ENCODE measurements at places on chromosomes 2 and 18. TPM values are rescaled to one million over a fixed set of nuclear protein-coding genes. Genes with fewer than 3 reads are reported as not detected.

The AOX1 gene
- 4.6 TPM for polyA plus RNA-seq

DNA sequence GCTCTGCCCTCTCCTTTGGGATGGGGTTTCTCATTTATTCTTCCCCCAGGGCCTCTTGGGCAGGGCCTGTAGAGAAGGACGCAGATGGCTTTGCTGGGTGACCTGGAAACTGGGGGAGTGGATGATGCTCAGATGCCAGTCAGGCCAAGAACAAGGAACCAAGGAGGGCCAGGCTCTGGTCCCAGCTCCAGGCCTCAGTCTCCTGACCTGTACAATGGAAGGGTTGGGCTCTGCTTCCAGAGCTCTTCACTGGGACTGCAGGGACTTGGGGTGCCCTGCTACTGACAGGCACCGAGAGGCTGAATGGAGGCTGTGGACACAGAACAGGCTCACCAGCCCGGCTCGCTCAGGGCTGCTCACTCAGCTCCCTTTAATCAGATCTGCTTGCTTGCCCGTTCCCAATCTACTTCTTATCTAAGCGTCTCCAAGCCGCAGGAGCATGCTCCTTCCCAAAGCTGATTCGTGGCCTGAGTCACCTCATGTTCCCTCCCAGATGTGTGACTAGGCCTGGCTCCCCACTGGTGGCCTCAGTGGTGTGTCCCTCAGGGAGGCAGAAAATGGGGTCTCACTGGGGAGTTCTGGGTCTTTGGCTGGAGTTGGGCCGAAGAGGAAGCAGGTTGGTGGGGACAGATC, 82.6 kb upstream of the ODC1 start:
- H3K27me3 ChIP-seq, result no peaks in the 10 kb centered on the region
- H3K4me3 ChIP-seq, result no peak overlapping the region
- no peaks in the 10 kb centered on the region for H3K4me1 ChIP-seq
- peak; percentile 10 for DNase-seq
- H3K36me3 ChIP-seq, result no peaks in the 10 kb centered on the region

The CEP76 gene
- 6.4 TPM for polyA plus RNA-seq

DNA sequence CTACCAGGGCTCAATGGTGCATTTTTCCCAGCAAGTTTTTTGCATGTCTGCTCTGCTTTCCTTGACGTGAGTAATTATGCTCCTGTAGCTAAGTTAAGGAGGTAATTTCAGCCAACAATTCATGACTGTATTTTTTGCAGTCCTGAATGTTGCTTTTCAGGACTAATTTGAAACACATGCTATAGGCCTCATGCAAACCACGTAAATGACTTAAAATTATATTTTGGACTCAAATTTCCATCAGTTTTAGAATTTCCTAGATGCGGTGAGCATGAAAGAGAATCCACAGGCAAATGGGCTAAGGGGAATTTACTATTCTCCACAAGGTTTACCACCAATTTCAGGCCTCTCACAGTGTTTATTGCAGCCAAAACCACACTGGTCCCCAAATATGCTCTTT, 589.9 kb upstream of the LRRTM1 start:
- no peak overlapping the region for H3K4me3 ChIP-seq
- no peaks in the 10 kb centered on the region for H3K36me3 ChIP-seq
- no peaks in the 10 kb centered on the region for H3K4me1 ChIP-seq
- H3K27me3 ChIP-seq, result no peaks in the 10 kb centered on the region

- peaks cover 3% of the 10 kb centered on the region for H3K4me1 ChIP-seq
- H3K36me3 ChIP-seq, result no peaks in the 10 kb centered on the region
- DNase-seq, result no peak
- no peaks in the 10 kb centered on the region for H3K27me3 ChIP-seq
- H3K27ac ChIP-seq, result no peak overlapping the region
- H3K4me3 ChIP-seq, result no peak overlapping the region
These were observed 549.0 kb upstream of the ID2 start for GRCh38 chr2:8132879-8133278.

The TXNDC2 gene
- 0.06 TPM for polyA plus RNA-seq

The LAMA1 gene
- polyA plus RNA-seq, result 0.11 TPM

The HOXD13 gene
- not detected for polyA plus RNA-seq
